ENCODE measurements at places on chromosomes 2 and 18. TPM values are rescaled to one million over a fixed set of nuclear protein-coding genes. Genes with fewer than 3 reads are reported as not detected.

Gene SPEG
- total RNA-seq, result not detected

Gene OSBPL1A
- total RNA-seq, result 0.98 TPM

Gene CD207
- not detected for total RNA-seq

DNA sequence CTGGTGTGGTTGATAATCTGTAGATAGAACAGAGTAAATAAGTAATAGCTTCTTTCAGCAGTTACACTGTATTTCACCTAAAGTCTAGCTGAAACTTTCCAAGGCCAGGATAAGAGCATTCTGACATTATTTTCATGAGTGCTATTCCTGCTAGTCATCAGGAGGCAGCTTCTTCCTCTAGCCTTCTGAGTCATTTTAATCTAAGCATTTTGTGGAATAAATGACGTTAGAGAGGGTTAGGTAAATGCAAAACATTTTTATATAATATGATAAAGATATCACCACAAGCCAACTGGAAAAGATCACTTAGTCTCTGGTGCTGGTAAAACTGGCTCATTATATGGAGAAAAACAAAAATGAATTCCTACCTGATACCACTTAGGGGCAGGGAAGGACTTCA is 138.5 kb downstream of the MEP1B start:
- H3K4me3 ChIP-seq, result no peak overlapping the region
- no peaks in the 10 kb centered on the region for H3K36me3 ChIP-seq
- no peaks in the 10 kb centered on the region for H3K4me1 ChIP-seq
- DNase-seq, result no peak
- H3K27me3 ChIP-seq, result peaks cover 13% of the 10 kb centered on the region

DNA sequence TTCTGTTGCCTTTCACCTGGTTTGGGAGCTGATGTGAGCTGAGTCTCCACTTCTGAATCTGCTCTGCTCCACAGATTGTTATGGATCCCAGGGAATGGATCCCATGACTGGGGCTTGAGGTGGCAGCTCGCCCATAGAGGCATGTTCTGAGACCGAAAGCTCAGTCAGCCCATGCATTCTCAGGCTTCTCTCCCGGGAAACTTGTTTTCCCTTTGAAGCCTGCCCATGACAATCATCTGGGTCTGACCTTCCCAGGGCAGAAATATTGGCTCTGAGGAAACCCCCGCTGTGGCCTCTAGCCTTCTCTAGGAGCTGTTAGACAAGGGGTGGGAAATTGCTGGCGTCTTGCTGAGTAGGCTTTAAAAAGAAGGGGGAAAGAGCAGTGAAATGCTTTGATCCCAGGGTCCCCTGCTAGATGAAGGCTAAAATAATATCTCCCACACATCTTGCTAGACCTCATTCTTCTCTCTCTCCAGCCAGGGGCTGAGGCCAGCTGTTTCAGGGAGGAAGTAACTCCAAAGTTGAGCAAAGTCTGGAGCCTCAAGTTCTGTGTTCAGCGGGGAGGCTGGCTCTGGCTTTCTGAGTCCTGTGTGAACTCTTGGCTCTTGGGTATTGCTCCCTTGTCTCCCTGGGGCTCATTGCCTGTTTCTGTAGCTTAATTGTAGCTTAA is 2.0 kb downstream of the VAMP8 start:
- no peak for DNase-seq
- H3K4me3 ChIP-seq, result peak overlapping the region; percentile 89
- peaks cover 28% of the 10 kb centered on the region for H3K4me1 ChIP-seq
- no peaks in the 10 kb centered on the region for H3K27me3 ChIP-seq

DNA sequence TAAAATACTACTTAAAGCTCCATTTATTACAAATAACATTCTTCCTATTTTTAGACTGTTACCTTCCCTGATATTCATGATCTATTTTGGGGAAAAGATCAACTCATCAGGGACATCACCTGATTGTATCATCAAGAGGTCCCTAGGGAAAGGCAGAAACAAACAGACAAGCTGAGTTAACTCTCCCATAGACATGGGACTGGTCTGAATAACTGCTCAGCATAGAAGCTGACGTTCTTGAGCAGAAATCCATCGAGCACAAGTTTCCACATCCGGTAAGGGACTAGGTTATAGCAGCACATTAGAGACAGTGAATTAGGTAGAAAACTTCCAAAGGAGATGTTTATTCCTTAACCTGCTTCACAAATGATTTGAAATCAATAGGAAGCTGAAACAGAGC is 1100.4 kb upstream of the SLC39A10 start:
- no peak overlapping the region for H3K27ac ChIP-seq
- no peaks in the 10 kb centered on the region for H3K36me3 ChIP-seq
- no peak overlapping the region for H3K4me3 ChIP-seq

GRCh38 chr2:101387151-101387834 is at the start of gene CREG2:
Gene CREG2, minus strand, starts transcription at chr2:101387503. Its CDS starts 46 bp downstream, at chr2:101387457.
- H3K36me3 ChIP-seq, result no peaks in the 10 kb centered on the region
- H3K4me3 ChIP-seq, result peak within 1 kb of the TSS; percentile 66
- no peaks in the 10 kb centered on the region for H3K4me1 ChIP-seq
- H3K27me3 ChIP-seq, result peaks cover 64% of the 10 kb centered on the region
- H3K27ac ChIP-seq, result no peak within 1 kb of the TSS
- DNase-seq, result peak; percentile 56

GRCh38 chr2:63788071-63788470 is 53.6 kb upstream of the UGP2 start:
- no peak overlapping the region for H3K27ac ChIP-seq
- no peak for DNase-seq
- H3K4me1 ChIP-seq, result peaks cover 5% of the 10 kb centered on the region

GRCh38 chr18:37420315-37420880 is 145.2 kb downstream of the CELF4 start:
- H3K27ac ChIP-seq, result no peak overlapping the region
- DNase-seq, result no peak
- H3K27me3 ChIP-seq, result no peaks in the 10 kb centered on the region
- H3K36me3 ChIP-seq, result no peaks in the 10 kb centered on the region

GRCh38 chr18:68438983-68439382 is 275.9 kb downstream of the TMX3 start:
- no peaks in the 10 kb centered on the region for H3K36me3 ChIP-seq
- H3K27me3 ChIP-seq, result no peaks in the 10 kb centered on the region
- H3K4me3 ChIP-seq, result no peak overlapping the region
- no peak for DNase-seq
- peaks cover 5% of the 10 kb centered on the region for H3K4me1 ChIP-seq

DNA sequence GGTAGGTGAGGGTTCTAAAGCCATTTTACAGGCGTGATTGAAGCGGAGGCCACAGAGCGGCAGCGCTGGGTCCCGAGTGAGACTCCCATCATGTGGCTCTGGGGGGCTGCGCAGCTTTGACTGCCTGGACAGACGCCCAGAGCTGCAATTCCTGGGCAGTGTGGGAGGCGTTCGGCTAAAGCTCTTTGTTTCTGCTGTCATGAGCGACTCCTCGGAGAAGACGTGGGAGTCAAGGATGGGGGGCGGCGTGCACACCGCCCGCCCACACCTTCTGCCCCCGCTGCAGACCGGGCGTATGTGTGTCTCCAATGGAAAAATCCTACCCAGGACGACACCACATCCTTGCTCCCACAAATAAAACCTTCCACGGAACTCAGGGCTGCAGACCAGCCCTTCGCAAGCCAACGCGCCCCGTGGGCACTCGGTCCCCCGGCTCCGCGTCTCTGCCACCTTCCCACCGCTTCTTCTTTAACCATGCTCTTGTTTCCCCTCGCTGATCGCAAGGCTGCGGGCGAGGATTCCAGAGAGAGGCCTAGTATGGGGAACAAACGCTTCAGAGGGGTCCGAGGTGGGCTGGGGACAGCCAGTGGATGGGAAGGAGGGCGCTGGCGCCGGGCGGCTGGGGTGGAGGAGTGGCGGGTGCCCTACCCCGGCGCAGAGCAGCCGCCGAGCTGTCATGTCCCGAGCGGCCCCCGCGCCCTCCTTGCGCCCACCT is 680 bp upstream of the LBH start:
- DNase-seq, result no peak
- H3K27me3 ChIP-seq, result peaks cover 4% of the 10 kb centered on the region
- peak overlapping the region; percentile 72 for H3K4me3 ChIP-seq
- peaks cover 16% of the 10 kb centered on the region for H3K36me3 ChIP-seq
- peak overlapping the region; percentile 56 for H3K27ac ChIP-seq

DNA sequence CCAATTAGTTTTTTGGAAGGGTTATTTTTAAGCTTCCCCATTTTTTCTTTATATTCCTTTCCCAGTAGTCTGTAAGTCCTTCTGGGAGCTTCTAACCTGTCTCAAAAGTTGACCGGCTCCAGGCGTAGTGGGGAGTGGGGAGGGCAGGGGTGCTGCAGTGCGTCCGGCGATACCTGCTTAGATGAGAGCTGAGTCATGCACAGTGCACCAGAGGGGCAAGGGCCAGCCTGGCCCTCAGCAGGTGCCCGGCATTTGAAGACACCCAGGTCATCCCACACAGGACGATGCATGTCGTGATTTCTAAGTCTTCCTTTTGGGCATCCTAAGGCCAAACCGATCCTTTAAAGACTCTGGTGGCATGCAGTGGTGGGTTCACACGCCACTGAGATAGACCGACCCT is 73.4 kb downstream of the TPO start:
- DNase-seq, result no peak
- H3K4me1 ChIP-seq, result no peaks in the 10 kb centered on the region
- H3K27me3 ChIP-seq, result no peaks in the 10 kb centered on the region
- H3K36me3 ChIP-seq, result no peaks in the 10 kb centered on the region
- no peak overlapping the region for H3K27ac ChIP-seq
